NCI-H69 (cell line): ENCODE measurements at places on chromosomes 12 and 14.

DNA sequence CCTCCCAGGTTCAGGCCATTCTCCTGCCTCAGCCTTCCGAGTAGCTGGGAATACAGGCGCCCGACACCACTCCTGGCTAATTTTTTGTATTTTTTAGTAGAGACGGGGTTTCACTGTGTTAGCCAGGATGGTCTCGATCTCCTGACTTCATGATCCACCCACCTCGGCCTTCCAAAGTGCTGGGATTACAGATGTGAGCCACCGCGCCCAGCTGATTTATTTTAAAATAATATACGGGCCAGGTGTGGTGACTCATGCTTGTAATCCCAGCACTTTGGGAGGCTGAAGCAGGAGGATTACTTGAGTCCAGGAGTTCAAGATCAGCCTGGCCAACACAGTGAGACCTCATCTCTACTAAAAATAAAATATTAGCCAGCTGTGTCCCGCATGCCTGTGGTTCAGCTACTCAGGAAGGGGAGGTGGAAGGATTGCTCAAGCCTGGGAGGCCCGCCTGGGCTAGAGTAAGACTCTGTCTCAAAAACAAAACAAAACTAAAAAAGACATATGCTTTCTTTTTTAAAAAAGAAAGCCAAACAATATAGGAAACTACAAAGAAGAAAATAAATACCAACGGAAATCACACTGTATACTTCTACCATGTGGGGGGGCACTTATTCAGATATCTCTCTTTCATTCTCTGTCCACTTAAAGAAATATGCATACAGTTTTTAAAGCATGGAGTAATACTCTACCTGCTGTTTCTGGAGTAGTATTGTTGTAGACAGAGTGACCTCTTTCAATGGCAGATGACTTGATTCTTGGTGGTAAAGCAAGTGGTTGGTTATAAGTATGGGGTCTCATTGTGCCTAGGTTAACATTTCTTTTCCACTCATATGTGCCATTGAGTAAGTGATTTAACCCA, 930 bp upstream of the MIA2 start:
- no peak for DNase-seq

DNA sequence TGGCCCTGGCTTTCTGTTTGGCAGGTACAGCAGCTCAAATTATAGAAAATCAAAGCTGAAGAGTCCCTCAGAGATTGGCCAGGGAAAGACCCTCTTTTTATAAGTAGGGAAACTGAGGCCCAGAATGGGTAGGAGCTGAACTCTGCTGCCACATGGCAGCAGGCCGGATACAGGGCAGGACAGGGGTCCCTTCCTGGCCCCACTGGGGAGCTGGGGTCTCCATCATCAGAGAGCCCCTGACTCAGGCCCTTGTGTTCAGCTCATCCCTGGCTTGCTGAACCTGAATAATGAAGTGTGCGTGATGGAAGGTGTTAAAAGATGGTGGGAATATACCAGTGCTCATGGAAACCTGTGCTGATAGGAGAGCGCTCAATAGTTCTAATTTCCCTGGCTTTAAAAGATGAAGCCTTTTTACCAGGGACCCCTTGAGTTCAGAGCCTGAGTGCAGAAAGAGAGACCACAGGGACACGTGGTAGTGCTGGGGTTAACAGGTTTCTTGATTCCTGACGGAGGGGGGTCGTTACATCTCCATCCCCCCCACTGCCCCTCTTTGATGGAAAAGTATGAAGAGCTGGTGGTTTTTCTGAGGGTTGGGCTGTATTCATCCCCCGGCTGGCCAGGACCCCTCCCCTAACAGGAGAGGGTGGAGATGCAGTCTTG, 4.4 kb downstream of the DLK1 start:
- no peak for DNase-seq

- no peak for DNase-seq
Measured at GRCh38 chr12:122918827-122919226, 22.9 kb upstream of the VPS37B start.

- no peak for DNase-seq
Measured at GRCh38 chr14:94768141-94768520, 1.8 kb downstream of the GSC start.

- DNase-seq = peak; percentile 4
Measured at GRCh38 chr14:22112004-22112403, 438.4 kb upstream of the OR4E1 start.

DNA sequence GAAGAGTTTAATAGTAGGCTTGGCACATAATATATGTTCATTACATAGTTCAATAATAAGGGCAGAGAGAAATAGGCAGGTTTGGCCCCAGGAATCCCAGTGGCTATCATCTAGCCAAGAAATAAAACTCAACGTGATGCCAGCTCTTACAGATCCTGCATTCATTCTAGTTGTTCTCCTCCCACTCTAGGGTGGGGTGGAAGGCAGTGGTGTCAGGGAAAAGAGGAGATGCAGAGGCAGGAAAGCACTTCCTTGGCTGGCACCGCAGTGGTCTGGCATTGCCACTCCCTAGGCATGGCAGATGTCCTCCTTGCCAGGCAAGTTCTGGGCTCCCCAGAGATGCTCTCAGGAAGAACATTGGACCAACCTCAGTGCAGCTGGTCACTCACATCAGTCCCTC, 383.6 kb downstream of the GRIN2B start:
- DNase-seq = no peak

GRCh38 chr14:94088516-94088915, 7.4 kb downstream of the IFI27L1 start:
- no peak for DNase-seq

GRCh38 chr12:11901701-11902524, 168.8 kb upstream of the BCL2L14 start:
- DNase-seq = no peak

DNA sequence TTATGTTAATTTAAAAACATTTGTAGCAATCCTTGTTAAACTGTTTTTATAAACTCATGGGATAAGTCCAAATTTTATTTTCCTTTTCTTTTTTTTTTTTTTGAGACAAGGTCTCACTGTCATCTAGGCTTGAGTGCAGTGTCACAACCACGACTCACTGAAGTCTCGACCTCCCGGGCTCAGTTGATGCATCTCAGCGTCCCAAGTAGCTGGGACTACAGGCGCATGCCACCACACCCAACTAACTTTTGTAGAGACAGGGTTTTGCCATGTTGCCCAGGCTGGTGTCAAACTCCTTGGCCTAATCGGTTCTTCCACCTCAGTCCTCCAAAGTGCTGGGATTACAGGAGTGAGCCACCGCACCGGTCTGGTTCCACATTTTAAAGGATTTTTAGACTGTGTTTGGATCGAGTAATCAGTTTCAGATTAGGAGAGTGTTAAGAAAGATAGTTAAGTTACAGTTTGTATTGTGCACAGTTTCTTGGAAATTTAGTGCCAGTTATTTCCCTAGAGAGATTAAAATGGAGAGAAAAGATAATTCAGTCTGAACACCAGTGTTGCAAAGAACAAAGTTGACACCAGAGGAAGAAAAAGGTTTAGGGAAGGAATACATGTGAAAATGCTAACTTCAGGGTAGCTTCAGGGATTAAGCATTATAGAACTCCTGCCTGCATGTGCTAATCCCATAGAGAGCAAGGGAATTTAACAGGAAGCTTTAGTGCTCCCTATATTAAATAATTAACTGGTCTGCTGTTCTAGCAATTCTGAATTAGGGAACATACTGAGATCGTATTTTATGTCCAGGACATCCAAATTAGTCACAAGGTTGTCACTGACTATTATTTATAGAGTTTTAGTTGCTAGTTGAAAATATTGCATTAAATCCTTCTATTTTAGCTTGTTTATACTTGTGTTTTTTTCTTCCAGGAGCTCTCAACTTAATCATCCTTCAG, 10.1 kb downstream of the RAP1B start:
- no peak for DNase-seq

DNA sequence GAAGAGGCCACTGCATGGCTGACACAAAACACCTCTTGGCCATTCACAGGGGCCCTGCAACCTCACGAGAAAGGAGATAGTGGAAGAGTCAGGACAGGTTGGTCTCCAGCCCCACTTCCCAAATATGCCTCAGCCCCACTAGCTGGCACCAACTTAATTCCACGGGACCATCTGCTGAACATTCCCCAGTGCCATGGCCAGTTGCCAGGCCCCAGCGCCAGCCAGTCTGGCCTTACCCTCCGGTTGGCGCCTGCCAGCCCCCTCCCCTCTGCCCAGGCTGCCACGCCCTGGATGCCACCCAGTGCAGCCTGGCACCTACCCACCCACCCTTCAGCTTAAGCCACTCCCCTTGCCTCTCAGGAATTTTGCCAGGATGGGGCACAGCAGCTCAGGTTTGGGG, 21.2 kb upstream of the HSPB8 start:
- DNase-seq = peak; percentile 67

DNA sequence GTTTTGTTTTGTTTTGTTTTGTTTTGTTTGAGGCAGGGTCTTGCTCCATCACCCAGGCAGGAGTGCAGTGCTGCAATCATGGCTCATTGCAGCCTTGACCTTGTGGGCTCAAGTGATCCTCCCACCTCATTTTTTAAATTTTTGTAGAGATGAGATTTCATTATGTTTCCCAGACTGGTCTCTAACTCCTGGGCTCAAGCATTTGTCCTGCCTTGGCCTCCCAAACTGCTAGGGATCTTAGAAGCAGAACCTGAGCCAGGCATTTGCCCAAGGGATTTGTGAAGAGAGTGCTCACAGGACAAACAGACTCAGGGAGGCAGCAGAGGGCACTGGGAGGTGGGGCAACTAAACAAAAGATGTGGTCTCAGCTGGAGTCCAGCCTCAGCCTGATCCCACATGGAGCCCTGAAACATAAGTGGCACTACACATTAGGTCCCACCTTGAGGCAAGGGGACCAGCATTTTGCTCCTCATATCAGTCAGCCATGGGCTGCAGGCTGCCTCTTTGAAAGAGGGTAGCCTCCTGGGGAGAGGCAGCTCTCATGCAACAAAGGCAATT, 86.2 kb upstream of the CMKLR1 start:
- DNase-seq = peak; percentile 37

DNA sequence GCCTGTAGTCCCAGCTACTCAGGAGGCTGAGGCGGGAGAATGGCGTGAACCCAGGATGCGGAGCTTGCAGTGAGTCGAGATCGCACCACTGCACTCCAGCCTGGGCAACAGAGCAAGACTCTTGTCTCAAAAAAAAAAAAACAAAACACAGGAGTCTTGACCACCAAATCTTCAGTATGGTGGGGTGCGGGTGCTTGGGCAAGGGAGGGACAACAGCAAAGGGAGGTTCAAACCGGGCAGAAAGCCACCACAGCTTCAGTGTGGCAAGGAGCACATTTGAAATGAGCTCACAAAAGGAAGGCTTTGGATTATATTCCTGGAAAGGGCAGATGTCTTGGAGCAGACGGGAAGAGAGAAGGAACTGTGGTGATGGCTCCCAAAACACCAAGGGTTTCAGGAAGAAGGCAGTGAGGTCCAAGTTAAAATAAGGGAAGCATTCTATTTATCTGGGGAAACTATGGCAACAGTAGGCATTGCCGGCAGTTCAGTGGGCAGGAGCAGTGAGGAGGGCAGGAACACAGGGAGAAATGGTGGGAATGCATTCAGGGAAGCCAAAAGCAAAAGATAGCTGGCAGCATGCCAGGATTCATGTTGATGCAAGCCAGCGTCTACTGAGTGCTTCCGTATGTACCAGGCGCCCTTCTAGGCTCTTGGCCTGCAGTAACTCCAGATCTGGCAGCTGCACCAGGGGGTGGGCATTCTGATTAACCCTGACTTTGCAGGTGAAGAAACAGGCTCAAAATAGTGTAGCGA, 51.0 kb upstream of the SRSF5 start:
- peak; percentile 98 for DNase-seq

GRCh38 chr14:101559624-101560533, 1.4 kb upstream of the DIO3 start:
- no peak for DNase-seq

- DNase-seq = peak; percentile 37
Measured at GRCh38 chr14:54189748-54190354, 207.0 kb upstream of the CDKN3 start.

DNA sequence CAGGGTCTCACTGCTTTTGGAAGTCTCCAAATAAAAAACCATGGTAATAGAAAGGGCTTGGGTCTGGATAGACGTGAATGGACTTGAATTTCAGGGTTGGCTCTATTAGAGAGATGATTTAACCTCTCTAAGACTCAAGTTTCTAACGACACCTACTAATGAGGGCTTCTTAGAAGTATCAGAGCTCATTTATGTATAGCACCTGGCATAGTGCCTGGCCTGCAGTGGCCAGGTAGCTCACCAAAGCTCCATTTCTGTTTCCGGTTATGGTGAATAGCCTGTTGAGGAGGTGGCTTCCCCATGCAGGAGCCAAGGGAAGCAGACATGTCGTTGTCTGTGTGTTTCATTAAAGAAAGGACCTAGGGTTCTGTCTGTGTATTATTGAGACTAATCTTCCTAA, 108.6 kb downstream of the ETV6 start:
- no peak for DNase-seq

DNA sequence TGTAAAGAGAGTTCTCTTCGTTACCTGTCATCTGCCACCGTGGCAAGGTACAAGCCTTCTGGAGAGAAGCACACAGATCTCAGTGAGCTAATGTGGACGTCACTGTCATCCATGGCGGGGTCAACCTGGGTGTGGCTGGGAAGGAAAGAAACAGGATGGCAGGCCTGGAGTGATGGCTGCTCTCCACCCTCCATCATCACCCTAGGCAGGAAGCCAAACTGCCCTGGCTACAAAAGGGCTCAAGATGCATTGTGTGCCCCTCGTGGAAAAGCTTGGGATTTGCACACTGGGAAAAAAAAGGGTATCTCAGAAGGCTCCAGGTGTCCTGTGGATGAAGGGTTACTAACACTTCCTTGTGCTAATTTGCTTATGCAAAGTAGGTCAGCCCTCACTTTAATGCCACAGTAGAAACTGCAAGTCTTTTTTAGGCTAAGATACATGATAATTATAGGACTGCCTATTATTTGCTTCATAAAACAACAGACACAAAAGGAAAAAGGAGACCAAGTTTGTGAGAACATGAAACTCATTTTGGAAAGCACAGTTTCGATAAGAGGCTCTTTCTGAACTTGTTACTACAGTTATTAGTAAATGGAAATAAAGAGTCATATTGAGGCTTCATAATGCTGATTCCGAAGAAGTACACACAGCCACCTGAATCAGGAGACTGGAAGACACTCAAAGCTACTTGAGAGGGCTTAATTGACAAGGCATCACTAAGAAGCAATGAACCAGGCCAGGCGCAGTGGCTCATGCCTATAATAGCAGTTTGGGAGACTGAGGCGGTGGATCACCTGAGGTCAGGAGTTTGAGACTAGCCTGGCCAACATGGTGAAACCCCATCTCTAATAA, 18.9 kb downstream of the RFC5 start:
- DNase-seq = peak; percentile 78
